Activated CD8-positive, alpha-beta T cell treated with anti-CD3 and anti-CD28 coated beads for 36 hours (primary cell): ENCODE measurements at places on chromosomes 4 and X. TPM values are rescaled to one million over a fixed set of nuclear protein-coding genes. Genes with fewer than 3 reads are reported as not detected.

GRCh38 chr4:127155116-127155515 is 477.6 kb upstream of the INTU start:
- DNase-seq, result no peak

GRCh38 chrX:118548841-118549240 is 53.2 kb downstream of the DOCK11 start:
- DNase-seq, result no peak

DNA sequence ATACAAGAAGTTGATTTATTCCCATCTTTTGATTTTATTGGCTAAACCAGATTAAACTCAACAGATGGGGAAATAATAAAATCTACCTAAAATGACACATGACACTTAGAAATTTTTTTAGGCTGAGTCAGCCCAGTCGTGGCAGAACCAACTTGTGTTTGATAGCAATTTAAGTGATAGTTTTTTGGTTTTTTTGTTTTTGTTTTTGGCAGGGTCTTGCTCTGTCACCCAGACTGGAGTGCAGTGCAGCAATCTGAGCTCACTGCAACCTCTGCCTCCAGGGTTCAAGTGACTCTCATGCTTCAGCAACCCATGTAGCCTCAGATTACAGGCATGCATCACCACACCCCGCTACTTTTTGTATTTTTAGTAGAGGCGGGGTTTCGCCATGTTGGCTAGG is 370.3 kb upstream of the NOCT start:
- DNase-seq, result no peak

DNA sequence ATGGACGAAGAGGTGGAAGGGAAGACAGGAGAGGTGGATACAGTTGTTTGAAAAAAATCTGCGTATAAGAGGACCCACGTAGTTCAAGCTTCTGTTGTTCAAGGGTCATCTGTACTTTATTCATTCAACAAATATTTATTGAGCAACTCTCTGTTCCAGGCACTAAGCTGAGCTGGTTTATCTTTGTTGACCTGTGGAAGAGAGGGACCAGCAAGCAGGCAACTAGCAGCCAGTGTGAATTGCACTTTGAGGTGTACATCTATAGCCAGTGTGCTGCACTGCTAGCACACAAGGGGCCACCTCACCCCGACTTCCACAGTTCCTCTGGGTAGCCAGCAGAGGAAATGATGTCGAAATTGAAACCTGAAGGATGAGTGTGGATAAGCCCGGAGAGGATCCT is 191.4 kb downstream of the SOWAHB start:
- no peak for DNase-seq

DNA sequence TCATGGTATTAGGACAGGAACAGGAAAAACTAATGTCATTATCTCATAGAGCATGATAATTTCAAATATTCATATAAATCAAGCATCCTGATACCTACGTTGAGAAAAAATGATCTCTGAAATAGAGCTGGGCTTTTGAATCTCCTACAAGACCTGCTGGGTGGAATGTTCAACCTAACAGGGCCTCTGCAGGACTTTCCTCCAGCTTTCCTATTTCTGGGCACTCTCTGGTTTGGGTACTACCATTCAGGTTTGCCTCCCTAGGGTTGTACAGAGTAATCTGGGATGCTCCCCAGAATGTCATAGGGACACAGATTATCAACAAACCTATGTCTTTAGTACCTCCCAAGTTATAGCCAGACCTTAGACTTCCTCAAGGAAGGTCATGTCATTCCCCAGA is 108.9 kb downstream of the CDS1 start:
- no peak for DNase-seq

GRCh38 chrX:104136241-104137019 is 20.4 kb downstream of the SLC25A53 start:
- peak; percentile 65 for DNase-seq

DNA sequence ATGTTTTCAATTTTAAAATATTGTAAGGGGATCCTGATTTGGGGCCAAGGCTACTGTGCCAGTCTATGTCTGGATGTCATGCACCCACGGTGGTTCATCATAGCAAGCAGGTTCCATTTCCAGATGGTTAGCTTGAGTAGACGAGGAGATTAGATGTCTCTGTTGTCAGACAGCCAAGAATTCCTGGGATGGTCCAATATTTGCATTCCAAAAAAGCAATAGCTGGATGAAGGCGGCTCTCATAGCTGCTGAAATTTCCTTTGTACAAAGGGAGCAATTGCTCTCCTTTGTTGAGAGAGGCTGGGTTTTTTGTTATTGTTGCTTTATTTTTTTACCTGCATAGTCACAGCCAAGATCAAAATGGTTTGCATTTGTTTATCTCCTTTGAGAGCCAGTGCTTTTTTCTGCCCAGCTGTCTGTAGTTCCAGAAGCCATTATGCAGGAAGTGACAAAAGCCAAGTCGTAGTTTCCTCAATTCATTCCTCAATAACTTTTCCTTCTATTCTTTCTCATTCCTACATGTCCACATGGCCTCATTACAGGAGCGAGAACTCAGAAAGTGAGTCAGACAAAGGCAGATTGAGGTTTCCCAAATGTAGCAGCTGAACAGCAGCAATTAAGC is 107.9 kb downstream of the MMRN1 start:
- no peak for DNase-seq

DNA sequence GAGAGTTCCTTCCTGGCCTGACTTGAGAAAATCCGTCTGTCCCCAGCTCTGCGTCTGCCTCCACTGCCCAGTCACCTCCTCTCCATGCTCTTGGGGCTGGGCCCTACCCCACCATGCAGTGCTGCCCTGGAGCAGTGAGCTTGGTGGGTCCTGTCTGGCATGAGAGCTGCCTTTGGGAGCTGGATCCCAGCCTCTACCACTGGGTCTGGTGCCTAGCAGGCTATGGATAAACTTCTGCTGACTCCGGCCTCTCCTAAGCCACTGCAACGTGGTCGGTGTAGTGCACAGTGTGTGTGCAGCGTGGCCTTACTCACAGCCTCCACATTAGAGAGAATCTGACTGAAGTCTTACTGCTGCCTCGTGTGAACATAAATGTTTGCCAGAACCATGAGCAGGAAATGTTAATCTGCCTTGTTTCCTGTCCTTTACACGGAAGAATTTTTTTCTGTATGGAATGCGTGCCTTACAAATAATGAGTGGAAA is 47.6 kb downstream of the HTT start:
- no peak for DNase-seq

DNA sequence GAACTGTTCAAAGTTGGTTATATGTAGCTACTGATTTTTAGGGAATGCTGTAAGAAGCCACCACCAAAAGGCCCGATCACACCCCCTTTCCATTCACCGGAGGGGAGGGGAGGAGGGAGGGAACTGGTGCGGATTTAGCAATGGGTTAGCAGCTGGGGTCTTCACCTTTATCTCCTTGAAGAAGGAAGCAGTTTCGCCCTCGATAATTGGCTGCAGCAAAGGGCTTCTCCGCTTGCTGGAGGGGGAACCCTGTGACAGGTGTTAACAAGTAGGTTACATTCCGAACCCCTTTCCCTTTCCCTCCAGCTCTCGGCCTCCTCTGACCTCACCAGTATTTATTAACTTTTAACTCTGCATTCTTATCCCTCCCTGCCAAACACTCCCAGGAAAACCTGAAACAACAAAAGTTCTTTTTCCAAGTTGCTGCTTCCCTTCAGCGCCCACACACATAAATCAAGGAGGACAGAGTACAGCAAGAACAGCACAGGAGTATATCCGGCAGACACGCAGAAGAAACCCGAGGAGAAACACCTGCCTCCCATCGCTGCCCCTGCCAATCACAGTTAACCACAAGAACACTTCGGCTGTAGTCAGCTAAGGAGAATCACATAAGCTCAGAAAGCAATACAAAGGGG is 39.8 kb upstream of the NAP1L5 start:
- DNase-seq, result peak; percentile 58

DNA sequence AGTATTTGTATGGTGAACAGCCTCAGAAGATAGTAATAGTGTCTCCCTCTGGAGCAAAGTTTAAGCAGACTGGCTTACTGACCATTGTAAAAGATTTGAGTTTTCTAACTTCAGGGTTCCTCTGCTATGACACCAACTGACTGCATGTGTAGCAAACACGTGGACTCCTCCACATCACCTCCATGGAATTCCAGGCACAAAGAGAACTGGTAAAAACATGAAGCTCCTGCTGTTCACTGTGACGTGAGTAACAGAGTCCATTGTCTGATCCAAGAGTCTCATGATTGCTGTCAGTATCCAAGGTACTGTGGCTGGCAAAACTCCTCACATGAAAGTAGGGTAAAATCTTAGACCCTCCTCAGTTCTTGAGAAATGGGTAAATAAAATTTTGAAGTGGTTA is 107.6 kb upstream of the FAM9B start:
- DNase-seq, result no peak

- DNase-seq, result no peak
These were observed 149.9 kb downstream of the CHIC2 start for GRCh38 chr4:53914313-53915016.

DNA sequence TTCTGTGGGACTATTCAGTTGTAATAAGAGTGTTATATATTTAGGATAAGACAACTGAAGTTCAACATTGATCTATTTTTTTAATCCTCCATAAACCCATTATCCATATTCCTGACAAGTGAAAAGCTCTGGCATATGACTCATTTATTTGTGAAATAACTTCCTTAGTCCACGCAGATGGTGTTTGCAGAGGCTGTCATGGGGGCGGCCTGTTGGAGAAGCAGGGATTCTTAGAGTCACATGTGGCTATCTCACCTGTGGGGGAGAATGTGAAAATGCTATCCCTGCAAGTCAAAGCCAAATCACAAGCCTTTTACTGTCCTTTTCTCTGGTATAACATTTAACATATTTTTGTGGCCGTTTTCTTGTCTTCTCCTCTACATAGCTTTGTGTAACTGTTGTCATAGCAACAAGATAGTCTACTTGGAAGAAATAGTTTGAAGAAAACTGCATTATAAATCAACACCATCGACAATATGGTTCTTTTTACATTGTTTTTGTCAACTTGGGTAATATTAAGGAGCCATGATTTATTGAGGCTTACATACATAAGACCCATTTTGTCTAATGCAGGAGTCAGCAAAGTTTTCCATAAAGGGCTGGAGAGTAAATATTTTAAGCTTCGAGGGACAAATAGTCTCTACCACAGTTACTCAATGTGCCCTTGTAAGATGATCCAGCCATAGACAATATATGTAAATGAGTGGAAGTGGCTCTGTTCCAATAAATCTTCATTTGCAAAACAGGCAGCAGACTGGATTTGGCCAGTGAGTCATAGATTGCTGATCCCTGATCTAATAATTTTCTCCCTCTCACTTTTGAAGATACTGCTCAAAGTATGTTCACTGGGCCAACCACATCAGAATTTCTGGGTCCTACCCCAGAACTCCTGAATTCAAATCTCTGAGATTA is 395.0 kb downstream of the DTHD1 start:
- DNase-seq, result no peak

Gene GLUD2
- total RNA-seq, result 0.81 TPM

Gene TRIML2
- not detected for total RNA-seq

Gene ADGRL3
- total RNA-seq, result not detected

Gene GABRA4
- total RNA-seq, result not detected

Gene FAM47A
- not detected for total RNA-seq

Gene FGFR3
- 0.07 TPM for total RNA-seq

Gene BMPR1B
- total RNA-seq, result not detected

Gene FGFBP2
- total RNA-seq, result 6.3 TPM
